ENCODE measurements at places on chromosomes 5 and 9.

DNA sequence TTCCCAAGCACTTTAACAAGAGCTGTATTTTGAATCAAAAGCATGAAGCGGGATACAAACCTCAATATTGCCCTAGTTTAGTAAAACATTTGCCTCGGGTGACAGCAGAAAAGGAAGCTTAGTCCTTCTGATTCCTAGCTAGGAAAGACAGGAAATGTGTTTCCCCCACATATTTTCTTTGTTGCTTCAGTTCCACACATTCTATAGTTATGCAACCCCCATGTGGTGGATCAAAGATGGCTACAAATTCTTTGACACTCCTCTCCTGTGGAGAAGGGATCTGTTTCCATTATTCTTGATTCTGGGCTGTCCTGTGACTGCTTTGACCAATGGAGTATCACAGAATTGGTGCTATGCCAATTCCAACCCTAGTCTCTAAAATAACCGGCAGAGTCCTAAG is 89.1 kb upstream of the SLC30A5 start:
- no peak for DNase-seq

- no peak for DNase-seq
Observed at GRCh38 chr5:142222225-142222865, 102.5 kb downstream of the SPRY4 start.

- peak; percentile 64 for DNase-seq
Observed at GRCh38 chr5:110916381-110917049, 155.0 kb upstream of the TSLP start.

GRCh38 chr9:8809741-8810140 is 1010.2 kb upstream of the DMAC1 start:
- no peak for DNase-seq

- DNase-seq = no peak
Observed at GRCh38 chr9:124465736-124466135, 15.5 kb downstream of the ADGRD2 start.

- no peak for DNase-seq
Observed at GRCh38 chr5:34854459-34855174, 15.7 kb downstream of the TTC23L start.

- no peak for DNase-seq
Observed at GRCh38 chr9:111431684-111432083, 52.5 kb downstream of the ECPAS start.

- DNase-seq = no peak
Observed at GRCh38 chr5:58211441-58211840, 248.4 kb downstream of the PLK2 start.

DNA sequence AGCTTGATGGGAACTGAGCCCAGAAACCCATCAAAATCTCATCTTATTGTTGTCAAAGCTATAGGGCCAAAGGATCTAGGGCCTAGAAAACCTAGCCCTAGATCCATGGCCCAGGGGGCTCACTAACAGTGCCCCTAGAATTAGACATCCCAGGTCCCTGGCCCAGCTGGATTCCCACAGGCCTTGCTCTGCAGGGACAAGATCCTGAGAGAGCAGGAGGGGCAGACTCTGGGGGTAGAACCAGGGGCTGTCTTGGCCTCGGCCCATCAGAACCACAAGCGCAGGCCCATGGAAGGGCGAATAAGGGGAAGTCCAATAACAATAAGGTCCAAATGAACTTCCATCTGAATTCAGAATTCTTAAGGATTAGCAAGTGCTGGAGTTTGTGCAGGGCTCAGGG is 69.6 kb downstream of the IL6ST start:
- no peak for DNase-seq

DNA sequence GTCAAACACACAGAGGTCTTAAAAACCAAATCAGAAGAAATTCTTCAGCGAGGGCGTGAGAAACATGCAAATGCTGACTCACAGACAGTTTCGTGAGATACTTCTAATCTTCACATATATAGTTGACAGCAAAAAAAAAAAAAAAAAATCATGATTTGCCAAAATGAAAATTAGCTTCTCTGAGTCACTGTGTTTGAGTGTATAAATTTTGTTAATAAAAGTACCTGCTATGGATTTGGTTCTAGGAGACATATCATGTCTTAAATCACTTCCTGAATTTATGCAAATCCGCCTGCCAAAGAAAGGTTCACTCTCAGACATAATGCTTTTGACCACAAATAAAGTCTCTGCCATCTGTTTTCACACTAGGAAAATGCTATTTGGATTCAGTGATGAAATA is 114.3 kb downstream of the SLC1A3 start:
- no peak for DNase-seq

DNA sequence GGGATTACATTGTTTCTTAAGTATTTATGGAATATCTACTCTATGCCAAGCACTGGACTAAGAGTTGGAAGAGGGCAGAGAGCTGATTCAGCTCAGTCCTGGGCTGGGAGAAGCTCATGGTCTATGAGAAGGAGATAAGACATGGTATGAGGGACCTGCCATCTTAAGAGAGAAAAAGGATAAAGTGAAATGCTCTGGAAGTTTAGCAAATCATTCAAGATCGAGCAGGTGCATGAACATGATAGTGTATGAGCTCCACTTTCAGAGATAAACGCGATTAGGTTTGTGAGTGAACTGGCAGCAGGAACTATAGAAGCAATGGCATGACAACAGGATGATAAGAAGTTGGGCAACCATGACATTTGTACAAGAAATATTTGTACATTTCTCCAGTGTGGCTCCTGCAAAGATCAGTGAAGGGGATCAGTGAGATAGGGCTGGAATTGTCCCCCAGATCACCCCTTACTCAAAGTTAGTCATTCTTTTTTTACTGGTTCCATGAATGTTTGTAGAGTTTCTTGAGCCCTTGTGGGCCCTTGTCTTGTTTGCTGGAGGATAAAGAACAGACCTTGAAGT is 26.6 kb upstream of the CCDC180 start:
- no peak for DNase-seq

- peak; percentile 52 for DNase-seq
Observed at GRCh38 chr9:136051837-136052471, 43.1 kb downstream of the NACC2 start.

GRCh38 chr9:23307731-23308513 is 518.1 kb downstream of the ELAVL2 start:
- no peak for DNase-seq

DNA sequence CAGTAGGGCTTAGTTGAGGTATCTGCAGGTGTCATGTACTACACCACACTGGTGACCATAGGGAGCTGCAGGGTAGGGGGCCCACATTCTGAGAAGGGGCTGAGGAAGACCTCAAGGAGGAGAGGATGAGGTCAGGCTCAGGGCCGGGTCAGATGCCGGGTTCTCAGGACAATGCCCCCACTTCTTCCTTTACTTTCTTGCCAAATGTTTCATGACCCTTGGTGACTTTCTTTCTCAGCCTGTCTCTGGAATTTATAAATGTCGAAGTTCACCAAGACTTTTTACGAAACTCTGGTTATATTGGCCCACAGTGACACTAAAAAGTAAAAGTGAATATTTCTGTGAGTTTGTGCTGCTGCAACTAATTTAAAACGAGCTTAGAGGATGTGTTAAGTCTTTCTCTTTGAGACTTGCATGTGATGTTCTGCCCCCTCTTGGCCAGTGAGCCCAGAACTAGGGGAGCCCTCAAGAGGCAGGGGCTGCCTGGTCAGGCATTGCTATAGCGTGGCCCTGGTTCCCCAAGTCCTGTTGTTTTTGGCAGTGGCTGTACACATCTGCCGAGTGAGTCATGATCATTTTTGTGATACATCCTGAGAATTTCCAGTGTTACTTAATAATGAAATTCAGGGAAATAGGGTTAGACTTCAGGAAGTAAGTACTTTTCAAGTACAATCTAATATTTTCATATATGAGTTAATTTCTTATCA is 11.2 kb downstream of the ACO1 start:
- DNase-seq = peak; percentile 46

DNA sequence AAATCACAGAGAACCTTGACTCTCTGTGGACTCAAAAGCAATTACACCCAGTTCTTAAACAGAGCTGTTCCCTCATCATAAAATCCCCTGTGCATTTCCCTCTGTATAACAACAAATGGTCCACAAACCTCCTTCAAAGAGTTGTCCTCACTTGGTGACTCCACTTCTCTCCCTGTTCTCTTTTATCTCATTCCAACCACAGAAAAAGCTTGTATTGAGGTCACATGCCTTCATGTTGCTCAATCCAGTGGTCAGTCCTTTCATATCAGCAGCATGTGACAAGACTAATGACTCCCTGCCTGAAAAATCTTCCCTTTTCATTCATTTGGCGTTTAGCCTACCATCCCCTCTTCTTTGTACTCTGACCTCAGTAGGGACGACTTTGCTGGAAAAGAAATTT is 158.0 kb downstream of the DEPDC1B start:
- no peak for DNase-seq

DNA sequence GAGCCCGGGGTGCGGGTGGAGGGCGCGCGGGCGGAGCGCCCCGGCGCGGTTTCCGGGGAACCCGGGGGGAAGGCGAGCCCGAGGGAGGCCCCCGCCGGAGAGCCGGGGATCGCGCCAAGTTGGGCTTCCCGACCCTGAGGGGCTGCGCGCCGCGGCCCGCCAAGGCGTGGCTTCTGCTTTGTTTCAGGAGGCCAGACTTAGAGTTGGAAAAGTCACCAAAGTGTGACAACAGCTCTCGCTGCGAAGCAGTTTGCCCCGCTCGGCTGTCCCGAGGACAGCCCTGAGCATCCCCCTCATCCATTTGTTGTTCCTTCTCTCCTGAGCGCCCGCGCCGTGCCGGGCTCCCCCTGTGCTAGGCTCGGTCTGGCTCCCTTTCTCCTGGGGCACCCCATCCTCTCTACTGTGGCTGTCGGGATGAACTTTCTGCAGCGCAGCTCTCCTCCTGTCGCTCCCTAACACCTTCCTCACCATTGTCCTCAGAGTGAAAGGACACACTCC is 410 bp downstream of the GLIPR2 start:
- DNase-seq = no peak

GRCh38 chr9:121707477-121708424 is 56.3 kb downstream of the DAB2IP start:
- no peak for DNase-seq

GRCh38 chr5:73327908-73328455 is 120.6 kb downstream of the FOXD1 start:
- DNase-seq = no peak

DNA sequence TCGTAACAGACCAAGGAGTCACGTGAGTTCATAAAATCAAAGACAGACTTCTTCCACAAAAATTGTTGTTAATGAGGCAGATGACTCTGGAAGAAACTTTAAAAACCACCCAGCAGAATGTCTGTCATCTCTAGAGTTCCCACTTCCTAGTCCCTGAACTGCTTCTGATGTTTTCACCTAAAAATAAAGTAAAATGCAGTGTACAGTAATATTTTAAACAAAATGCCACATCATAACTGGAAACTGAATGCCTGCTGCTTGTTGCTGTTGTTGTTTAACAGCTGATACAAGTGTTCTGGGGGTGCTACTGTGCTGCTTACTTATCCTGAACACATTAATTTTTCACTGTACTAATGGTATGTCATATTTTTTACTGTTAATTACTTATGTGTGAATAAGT is 577.2 kb downstream of the MTRR start:
- DNase-seq = no peak

DNA sequence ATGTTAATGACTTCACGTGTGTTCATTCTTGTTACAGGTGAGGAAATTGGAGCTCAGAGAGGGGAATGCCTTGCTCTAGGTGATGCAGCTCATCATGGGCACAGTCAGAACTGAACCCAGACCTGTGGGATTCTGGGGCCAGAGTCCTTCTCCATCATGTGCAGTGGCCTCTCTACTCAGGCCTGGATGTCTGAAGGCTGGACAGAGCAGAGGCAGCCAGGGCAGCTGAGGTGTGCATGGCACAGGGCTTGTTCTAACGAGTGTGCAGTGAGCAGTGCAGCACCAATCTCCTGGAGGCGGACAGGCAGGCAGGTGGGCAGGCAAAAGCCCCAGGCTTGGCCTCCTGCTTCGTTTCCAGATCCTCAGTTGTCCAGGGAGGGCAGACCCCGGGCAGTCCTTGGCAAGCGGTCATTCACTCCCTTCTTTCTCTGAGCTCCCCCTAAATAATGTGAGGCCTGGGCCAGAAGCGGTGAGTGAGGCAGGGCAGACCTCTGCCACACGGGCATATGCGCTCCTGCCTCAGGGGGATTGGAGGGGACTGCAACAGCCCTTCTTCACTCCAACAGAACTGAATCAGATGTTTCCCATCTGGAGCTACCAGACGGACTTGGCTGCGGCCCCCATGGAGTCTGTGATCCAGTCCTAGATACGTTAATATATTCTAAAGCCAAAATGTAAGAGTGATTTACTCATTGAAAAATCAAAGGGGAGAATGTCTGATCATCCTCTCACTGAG is 68.7 kb upstream of the FSTL4 start:
- no peak for DNase-seq

- no peak for DNase-seq
Observed at GRCh38 chr9:77764894-77765780, 117.0 kb upstream of the GNA14 start.

DNA sequence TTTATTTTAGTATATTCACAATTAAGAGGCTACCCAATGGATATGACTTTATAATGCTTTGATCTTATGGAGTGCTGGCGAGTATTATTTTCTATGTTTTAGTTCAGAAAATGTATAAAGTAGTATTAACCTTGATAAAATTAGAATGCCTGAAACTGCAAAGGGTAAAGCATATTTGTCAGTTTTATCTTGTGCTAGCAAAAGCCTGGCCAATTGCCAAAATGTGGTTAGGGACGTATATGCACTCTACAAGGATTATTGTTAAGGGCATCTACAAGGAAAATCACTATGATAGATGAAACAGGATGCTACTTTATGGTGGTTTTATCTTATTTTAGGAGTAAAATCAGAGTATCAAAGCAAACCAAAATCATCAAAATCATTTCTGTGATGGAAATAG is 281.7 kb downstream of the CCDC171 start:
- DNase-seq = peak; percentile 11

GRCh38 chr9:109242741-109243140 is 75.7 kb upstream of the FRRS1L start:
- no peak for DNase-seq

GRCh38 chr5:150625164-150625535 is 15.3 kb upstream of the SYNPO start:
- no peak for DNase-seq

GRCh38 chr9:36263683-36264082 is 5.4 kb upstream of the GNE start:
- no peak for DNase-seq

DNA sequence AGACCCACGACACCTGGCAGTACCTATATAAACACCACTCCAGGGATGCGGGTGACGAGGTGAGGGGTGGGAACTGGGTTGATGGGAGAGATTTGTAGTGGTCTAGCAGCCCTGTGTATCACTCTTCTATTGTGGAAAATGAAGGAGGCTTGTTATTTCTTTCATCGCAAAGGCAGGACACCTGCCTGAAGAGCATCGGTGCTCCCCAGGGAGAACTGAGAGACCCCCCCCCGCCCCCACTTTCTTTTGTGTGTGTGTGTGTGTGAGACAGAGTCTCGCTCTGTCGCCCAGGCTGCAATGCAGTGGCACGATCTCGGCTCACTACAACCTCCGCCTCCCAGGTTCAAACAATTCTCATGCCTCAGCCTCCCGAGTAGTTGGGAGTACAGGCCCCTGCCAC is 8.3 kb upstream of the WDR5 start:
- DNase-seq = no peak
